ENCODE measurements at places on chromosomes 2 and 18.

GRCh38 chr2:39068299-39069135 lies 52.3 kb downstream of the SOS1 start:
- DNase-seq = no peak

- peak; percentile 39 for DNase-seq
Observed at GRCh38 chr2:45176390-45176789, 167.1 kb upstream of the SIX2 start.

DNA sequence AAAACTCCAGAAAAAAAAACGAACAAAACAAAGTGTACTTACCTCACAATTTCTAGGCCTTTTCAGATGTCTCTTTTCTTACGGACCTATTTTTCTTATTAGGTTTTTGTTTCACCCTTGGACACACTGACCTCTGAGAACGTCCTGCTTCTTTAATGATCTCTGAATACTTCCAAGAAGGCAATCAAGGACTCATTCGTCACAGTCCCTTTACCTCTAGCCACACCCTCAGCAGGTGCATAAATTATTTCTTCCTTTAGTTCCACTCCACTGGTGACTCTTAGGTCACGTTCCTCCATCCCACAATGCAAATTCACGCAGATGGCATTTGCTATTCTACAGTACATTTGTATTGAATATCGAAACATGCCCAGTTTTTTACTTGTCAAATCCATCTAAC lies 21.9 kb downstream of the PELI1 start:
- no peak for DNase-seq

DNA sequence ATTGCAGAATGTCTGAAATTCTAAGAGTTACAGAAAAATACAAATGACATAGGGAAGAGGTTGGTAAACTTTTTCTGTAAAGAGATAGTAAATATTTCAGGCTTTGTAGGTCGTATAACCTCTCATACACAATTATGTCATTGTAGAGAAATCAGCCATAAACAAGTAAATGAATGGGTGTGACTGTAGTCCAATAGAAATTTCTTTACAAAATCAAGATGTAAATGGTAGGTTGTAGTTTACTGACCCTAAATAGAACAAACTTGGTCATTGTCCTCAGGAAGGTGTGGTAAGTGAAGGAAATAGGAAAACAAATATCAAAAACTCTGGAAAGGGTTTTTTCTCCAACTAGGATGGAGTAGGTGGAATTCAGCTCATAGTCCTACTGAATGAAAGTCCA lies 415.5 kb upstream of the SPHKAP start:
- DNase-seq = no peak
